Stimulated activated CD8-positive, alpha-beta memory T cell treated with anti-CD3 and anti-CD28 coated beads, Interleukin-15, amount 100 ng/mL, for 4 hours (primary cell): ENCODE measurements at places on chromosomes 7 and 10.

- DNase-seq, result no peak
These were observed 19.0 kb upstream of the CPN1 start for GRCh38 chr10:100100651-100101184.

DNA sequence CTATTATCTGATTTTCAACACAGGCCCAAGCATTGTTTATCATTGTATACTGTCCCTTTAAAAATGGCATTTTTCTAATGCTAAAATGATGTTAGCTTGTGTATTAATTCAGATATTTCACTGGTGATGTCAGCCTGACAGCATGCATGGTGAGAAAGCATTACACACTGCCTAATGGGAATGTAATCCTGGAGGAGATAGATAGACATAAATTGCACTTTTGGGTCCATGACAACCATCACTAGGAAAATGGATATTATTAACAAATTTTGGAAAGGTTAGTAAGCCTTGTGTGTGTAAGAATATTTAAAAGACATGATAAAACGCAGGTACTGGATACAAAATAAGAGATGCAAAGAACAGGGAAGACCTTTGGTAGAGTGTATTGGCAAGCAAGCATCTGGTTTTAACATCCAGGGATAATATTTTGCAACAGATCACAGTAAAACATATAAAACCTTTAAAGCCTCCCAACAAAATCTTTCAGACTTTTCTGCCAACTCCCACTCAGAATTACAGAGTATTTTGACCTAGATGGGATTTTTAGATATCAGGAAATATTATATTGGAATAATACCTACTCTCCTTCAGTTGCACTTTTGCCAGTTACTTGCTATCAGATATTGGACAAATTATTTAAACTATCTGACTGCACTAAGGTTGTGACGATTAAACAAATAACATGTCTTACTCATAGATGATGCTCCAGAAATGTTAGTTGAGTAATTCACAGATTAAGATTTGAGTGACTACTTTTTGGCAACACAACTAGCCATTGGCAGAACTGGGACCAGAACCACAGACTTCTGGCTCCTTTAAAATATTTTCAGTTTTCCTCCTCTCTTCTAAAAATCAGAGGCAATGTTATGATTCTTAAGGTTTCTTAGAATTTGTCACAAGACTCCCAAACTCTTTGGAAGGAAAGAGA lies 291.6 kb upstream of the SEMA3C start:
- no peak for DNase-seq

DNA sequence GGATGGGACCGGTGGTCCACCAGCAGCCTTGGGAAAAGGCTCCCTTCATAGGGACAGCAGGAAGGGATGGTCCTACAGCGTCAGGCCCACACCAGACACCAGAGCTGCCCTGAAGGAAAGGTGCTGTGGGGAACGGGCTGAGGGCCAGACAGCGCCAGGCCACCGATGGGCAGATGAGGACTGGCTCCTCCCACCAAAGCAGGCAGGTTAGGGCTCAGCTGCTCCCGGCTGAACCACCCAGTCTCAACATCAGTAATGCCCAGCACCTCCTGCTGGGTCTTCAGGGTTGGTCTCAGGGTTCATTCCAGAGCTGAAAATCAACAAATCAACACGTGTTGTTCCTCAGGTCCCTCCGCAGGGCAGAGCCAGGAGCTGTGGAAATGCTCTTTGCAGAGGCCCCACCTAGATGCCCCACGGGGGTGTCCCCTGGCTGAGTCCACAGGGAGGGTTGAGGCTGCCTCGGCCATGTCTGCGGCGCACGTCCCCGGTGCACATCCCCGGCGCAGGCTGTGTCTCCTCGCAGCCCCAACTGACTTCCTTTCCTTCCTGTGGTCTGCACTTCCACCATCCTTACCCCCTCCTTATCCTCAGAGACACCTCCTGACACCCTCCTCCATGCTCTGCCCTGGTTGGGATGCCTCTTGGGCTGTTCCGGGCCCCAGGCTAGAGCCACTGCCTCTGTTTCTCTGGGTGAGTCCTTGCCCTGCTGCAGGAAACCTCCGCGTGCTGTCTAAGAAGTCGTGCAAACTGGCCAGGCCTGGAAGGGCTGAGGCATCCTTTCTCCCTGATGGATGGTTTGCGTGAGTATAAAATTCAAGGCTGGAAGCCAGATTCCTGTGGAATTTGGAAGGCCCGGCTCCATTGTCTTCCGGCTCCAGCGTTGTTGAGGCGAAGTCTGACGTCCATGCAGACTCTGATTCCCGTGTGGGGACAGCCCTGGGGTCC lies 32.8 kb upstream of the CFAP46 start:
- no peak for DNase-seq

- no peak for DNase-seq
These were observed 103.3 kb downstream of the CFAP58 start for GRCh38 chr10:104456802-104457542.

- DNase-seq, result no peak
These were observed 108.3 kb upstream of the FEZF1 start for GRCh38 chr7:122412883-122413282.

DNA sequence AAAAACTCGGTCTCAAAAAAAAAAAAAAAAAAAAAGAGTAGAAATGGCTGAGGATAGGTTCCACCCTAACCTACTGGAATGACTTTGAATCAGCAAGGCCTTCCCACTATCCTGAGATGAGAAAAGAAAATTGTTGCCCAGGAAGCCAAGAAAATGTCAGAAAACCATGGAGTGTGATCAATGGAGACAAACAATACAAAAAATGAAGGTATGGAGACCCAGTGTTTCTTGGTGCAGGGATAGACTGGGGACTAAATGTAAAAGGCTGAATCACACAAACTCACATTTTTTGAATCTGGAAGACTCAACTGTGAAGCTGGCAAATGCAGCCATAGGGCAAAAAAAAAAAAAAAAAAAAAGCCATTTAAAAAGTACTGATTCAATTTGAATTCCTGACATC lies 364.3 kb upstream of the ANKRD30A start:
- no peak for DNase-seq

DNA sequence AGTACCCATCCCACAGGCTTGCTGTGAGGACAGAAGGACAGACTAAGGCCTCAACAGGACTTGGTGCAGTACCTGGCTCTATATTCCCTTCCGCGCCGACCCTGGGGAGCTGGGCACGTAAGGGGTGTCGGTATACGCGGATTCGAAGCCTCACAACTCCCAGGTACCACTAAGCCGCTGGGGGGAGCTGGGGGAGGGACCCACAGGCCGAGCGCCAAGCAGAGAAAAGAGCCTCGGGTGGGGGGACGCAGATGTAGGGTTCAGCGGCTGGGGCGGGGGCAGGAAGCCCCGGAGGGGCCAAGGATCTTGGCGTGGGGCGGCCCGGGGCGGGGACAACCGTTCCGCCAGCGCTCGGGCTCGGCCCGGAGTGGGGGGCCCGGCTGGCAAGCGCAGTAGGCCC lies 126.4 kb upstream of the ZNF746 start:
- DNase-seq, result peak; percentile 27

GRCh38 chr7:78326876-78327275 lies 528.3 kb downstream of the PHTF2 start:
- no peak for DNase-seq

- no peak for DNase-seq
These were observed 5.5 kb downstream of the GIMAP6 start for GRCh38 chr7:150626696-150627095.

GRCh38 chr7:108270385-108271015 lies 140.3 kb upstream of the LAMB4 start:
- DNase-seq, result no peak

- no peak for DNase-seq
These were observed 307.8 kb downstream of the REEP3 start for GRCh38 chr10:63829020-63829419.

DNA sequence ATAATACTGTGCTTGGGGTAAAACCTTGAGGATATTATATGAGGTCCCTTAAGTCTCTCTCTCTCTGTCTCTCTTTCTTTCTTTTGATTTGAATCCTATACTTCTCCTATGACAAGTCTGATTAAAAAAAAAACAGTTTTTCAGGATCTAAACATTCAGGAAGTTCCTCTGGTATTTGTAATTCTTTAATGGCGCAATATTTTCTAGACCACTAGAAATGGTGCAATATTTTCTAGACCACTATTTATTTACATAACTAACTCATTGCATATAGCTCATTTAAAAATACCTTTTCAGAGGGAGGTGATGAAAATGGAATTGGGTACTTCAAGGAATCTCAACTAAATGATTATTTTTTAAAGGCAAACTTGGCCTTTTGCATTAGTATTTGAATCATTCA lies 1235.3 kb downstream of the GATA3 start:
- DNase-seq, result no peak

DNA sequence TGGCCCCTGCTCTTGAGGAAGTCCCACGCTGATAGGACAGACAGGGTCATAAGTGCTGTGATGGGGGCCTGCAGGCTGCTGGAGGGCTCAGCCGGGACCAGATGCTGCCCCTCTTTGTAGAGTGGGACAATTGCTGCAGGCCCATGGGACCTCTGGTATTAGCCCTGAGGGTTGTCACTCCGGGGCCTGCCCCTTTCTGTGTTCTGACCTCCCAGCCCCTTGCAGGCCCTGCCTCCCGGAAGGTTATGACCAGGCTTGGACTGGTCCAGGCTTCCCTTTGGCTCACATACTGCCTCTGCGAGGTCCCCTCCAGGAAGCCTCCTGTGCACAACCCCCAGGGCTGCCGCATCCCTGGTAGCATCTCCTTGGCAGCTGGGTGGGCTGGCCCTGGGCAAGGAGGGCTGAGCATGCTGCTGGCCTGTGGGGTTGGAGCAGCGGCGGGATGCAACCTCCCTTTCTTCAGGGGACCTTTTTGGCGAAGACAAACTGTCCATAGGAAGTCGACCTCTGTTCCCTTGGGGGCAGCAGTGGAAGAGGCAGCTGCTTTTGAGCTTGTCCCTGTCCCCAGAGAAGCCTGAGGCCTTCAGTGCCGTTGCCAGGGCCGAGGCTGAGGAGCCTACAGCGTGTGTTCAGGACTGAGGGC lies 8.8 kb downstream of the LIMK1 start:
- DNase-seq, result no peak

- no peak for DNase-seq
These were observed 111.7 kb upstream of the COBL start for GRCh38 chr7:51428217-51428887.

GRCh38 chr10:86522510-86522855 lies 891 bp upstream of the WAPL start:
- no peak for DNase-seq
